Stimulated activated CD4-positive, alpha-beta T cell treated with anti-CD3 and anti-CD28 coated beads, TNF-alpha, amount 100 ng/mL, for 1 hour (primary cell): ENCODE measurements at places on chromosomes 4 and X.

GRCh38 chr4:675980-676870 is 1.9 kb downstream of the MYL5 start:
- no peak for DNase-seq

DNA sequence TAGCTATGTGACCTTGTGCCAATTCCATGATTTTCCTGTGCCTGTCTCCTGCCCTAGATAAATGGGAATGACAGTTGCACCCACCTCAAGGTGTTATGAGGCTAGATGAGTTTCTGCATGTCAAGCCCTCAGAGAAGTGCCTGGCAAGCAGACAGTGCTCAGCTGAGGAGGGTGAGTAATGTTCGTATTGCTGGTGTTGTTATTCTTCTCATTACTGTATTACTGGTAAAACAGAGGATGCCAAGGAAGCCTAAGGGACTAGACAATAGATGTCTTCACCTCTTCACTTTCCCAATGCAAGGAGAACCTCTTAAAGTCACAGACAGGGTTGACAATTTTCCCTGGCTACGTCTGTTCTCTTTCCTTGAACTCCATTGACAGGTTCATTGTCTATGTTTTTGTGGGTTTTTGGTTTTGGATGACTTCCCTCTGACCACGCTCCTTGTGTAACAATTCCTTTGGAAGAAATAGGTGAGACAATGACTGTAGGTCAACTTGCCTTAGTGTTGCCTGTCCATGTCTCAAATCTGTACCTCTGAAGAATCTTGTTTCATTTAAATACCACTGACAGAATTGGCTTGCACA is 19.2 kb downstream of the ETDC start:
- no peak for DNase-seq

DNA sequence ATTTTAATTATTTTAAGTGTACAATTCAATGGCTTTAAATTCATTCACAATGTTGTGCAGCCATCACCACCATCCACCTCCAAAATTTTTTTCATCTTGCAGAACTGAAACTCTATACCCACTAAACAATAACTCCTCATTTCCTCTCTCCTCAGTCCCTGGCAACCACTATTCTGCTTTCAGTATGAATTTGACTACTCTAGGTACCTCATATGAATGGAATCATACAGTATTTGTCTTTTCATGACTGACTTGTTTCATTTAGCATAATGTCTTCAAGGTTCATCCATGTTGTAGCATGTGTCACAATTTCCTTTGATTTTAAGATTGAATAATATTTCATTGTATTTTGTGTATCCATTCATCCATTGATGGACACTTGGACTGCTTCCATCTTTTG is 46.9 kb downstream of the KIF4A start:
- no peak for DNase-seq

GRCh38 chr4:110625576-110626257 is 2.8 kb upstream of the PITX2 start:
- no peak for DNase-seq

GRCh38 chrX:154695911-154696675 is 42.7 kb upstream of the CTAG2 start:
- DNase-seq, result no peak

GRCh38 chrX:78493180-78493579 is 165.8 kb upstream of the CYSLTR1 start:
- DNase-seq, result no peak
